Caco-2 (cell line): ENCODE measurements at places on chromosomes 12 and 14.

DNA sequence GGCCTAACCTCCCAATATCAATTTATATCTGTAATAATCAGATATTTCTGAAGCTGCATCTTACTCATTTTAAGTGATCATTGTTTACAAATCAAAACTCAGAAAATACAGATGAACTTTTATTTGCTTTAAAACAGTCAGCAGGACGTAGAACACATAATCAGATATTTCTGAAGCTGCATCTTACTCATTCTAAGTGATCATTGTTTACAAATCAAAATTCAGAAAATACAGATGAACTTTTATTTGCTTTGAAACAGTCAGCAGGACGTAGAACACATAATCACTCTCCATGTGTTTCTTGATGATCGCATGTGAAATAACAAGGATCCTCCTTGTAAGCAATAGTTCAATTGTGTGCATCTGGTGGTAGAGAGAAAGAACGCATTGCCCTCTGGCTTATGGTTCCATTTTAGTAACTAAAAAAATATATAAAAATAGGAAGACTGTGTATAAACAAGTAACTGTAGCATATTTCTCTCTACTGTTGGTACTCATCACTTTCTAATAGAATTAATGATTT, 15.0 kb upstream of the TMTC2 start:
- no peaks in the 10 kb centered on the region for H3K4me1 ChIP-seq
- no peaks in the 10 kb centered on the region for H3K27me3 ChIP-seq
- no peak for DNase-seq
- H3K4me3 ChIP-seq: no peak overlapping the region

GRCh38 chr12:89542912-89543592, 17.2 kb upstream of the POC1B start:
- peak; percentile 75 for DNase-seq
- no peak overlapping the region for H3K4me3 ChIP-seq
- no peaks in the 10 kb centered on the region for H3K27me3 ChIP-seq
- H3K27ac ChIP-seq: no peak overlapping the region
- no peaks in the 10 kb centered on the region; the same call in 1 of the 2 replicates for H3K36me3 ChIP-seq

- H3K4me3 ChIP-seq: no peak overlapping the region
- H3K4me1 ChIP-seq: peaks cover 54% of the 10 kb centered on the region
- H3K27ac ChIP-seq: peak overlapping the region; percentile 2
- no peak for DNase-seq
- no peaks in the 10 kb centered on the region for H3K27me3 ChIP-seq
- no peaks in the 10 kb centered on the region for H3K36me3 ChIP-seq
These were observed 9.1 kb downstream of the FBXW8 start for GRCh38 chr12:116919706-116920485.

- no peak overlapping the region for H3K4me3 ChIP-seq
- H3K4me1 ChIP-seq: no peaks in the 10 kb centered on the region
- H3K36me3 ChIP-seq: no peaks in the 10 kb centered on the region; the same call in 1 of the 2 replicates
- no peak overlapping the region for H3K27ac ChIP-seq
These were observed 61.4 kb downstream of the SEL1L start for GRCh38 chr14:81472096-81472800.

GRCh38 chr12:8553088-8553627, 12.5 kb upstream of the CLEC4E start:
- no peaks in the 10 kb centered on the region for H3K27me3 ChIP-seq
- DNase-seq: no peak
- H3K4me3 ChIP-seq: no peak overlapping the region
- no peaks in the 10 kb centered on the region for H3K36me3 ChIP-seq
- H3K4me1 ChIP-seq: no peaks in the 10 kb centered on the region

GRCh38 chr14:38243696-38244240, 12.1 kb downstream of the CLEC14A start:
- no peaks in the 10 kb centered on the region for H3K36me3 ChIP-seq
- H3K27ac ChIP-seq: no peak overlapping the region
- no peaks in the 10 kb centered on the region for H3K27me3 ChIP-seq
- no peak for DNase-seq
- no peak overlapping the region for H3K4me3 ChIP-seq

- no peaks in the 10 kb centered on the region for H3K36me3 ChIP-seq
- H3K27ac ChIP-seq: no peak overlapping the region
- H3K4me3 ChIP-seq: no peak overlapping the region
- H3K27me3 ChIP-seq: no peaks in the 10 kb centered on the region
- DNase-seq: no peak
- H3K4me1 ChIP-seq: no peaks in the 10 kb centered on the region
These were observed 85.7 kb downstream of the GPATCH2L start for GRCh38 chr14:76237349-76237990.

DNA sequence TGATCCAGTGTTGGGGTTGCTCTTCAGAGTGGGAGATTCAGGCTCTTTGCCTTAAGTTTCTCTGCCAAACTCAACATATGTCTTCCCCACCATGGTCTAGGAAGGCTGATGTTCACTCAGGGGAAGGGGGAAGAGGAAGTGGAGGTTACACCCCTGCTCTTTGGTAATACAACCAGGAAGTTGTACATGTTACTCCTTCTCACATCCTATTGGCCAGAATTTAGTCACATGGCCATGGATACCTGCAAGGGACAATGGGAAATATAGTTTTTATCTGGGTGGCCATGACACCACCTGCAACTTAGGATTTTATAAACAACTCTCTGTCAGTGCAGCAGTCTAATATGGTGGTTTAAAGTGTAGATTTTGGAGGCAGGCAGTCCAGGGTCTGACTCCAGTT, 150.9 kb downstream of the TBX5 start:
- H3K36me3 ChIP-seq: no peaks in the 10 kb centered on the region
- H3K27me3 ChIP-seq: no peaks in the 10 kb centered on the region; the same call in 1 of the 2 replicates
- H3K27ac ChIP-seq: no peak overlapping the region
- H3K4me3 ChIP-seq: no peak overlapping the region
- DNase-seq: no peak

- H3K4me1 ChIP-seq: no peaks in the 10 kb centered on the region
- no peak for DNase-seq
- H3K4me3 ChIP-seq: no peak overlapping the region
- no peaks in the 10 kb centered on the region for H3K27me3 ChIP-seq
- no peaks in the 10 kb centered on the region for H3K36me3 ChIP-seq
These were observed 465.5 kb downstream of the PDZRN4 start for GRCh38 chr12:41653386-41654326.

- H3K27me3 ChIP-seq: no peaks in the 10 kb centered on the region; the same call in 1 of the 2 replicates
- DNase-seq: no peak
- H3K27ac ChIP-seq: no peak overlapping the region
These were observed 256.0 kb downstream of the RPAP3 start for GRCh38 chr12:47449797-47450196.

DNA sequence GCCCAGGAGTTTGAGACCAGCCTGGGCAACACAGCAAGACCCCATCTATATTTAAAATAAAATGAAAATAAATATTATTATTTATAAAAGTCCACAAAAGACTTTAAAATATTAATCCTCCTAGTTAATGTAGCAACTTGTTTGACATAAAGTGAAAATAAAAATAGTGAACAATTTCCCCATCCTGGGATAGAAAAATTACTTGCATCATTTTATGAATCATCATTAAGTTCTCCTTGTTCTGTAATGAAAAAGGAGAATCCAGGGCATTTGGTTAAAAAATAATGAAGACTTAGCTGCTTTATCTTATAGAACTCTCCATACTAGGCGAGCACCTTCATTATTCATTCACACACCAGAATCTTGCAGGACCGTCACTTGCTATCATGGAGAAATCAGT, 66.1 kb downstream of the ELK3 start:
- no peak for DNase-seq
- H3K4me1 ChIP-seq: 0 out of 2 replicates have a peak, but pooled peaks cover 4% of the 10 kb centered on the region
- no peaks in the 10 kb centered on the region for H3K27me3 ChIP-seq
- no peaks in the 10 kb centered on the region for H3K36me3 ChIP-seq

GRCh38 chr12:12877153-12877768, 14.1 kb upstream of the GPRC5A start:
- H3K27me3 ChIP-seq: no peaks in the 10 kb centered on the region
- peak overlapping the region; percentile 97 for H3K27ac ChIP-seq
- peaks cover 59% of the 10 kb centered on the region for H3K4me1 ChIP-seq
- no peaks in the 10 kb centered on the region for H3K36me3 ChIP-seq

DNA sequence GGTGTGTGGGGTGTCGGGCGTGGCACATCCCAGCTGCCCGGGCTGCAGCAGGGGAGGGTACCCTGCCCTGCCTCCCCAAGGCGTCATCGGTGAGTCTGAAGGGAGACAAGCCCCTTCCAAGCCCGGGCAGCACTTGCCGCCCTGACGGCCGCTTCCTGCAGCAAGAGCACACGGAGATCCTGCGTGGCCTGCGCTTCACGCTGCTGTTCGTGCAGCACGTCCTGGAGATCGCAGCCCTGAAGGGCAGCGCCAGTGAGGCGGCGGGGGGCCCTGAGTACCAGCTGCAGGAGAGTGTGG, 10.1 kb upstream of the PUS1 start:
- DNase-seq: no peak

DNA sequence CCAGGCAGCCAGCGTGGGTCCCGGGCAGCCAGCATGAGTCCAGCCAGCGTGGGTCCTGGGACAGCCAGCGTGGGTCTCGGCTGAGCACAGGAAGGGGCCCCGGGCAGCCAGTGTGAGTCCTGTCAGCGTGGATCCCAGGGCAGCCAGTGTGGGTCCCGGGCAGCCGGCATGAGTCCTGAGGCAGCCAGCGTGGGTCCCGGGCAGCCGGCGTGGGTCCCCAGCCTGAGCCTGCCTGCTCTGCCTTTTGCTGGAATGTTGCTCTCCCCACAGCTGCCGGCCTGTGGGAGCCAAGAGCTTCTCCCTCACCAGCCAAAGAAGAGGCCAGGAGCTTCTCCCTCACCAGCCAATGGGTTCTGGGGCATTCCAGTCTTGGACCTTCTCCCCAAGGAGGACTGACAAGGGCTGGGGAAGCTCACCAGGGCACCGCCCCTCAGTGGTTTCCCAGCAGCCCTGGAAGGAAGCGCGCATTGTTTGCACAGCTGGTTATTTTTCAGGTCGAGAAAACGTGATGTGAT, 15.0 kb upstream of the RFLNA start:
- no peak overlapping the region for H3K4me3 ChIP-seq
- H3K27ac ChIP-seq: no peak overlapping the region
- peaks cover 6% of the 10 kb centered on the region; the same call in 1 of the 2 replicates for H3K4me1 ChIP-seq
- no peaks in the 10 kb centered on the region for H3K27me3 ChIP-seq
- DNase-seq: no peak
- H3K36me3 ChIP-seq: no peaks in the 10 kb centered on the region
